ENCODE measurements at places on chromosomes 4 and X. TPM values are rescaled to one million over a fixed set of nuclear protein-coding genes. Genes with fewer than 3 reads are reported as not detected.

HHIP gene
- total RNA-seq: not detected

HPGDS gene
- not detected for total RNA-seq

DCUN1D4 gene
- total RNA-seq: 29.7 TPM

HERC3 gene
- total RNA-seq: 12.8 TPM

CTAG2 gene
- not detected for total RNA-seq

VEGFC gene
- not detected for total RNA-seq

REPS2 gene
- not detected for total RNA-seq

- no peak overlapping the region for H3K4me3 ChIP-seq
- H3K27me3 ChIP-seq: no peaks in the 10 kb centered on the region
- no peaks in the 10 kb centered on the region for H3K4me1 ChIP-seq
- no peaks in the 10 kb centered on the region for H3K36me3 ChIP-seq
Observed at GRCh38 chr4:143420227-143420626, 83.6 kb downstream of the GAB1 start.

- H3K4me1 ChIP-seq: peaks cover 40% of the 10 kb centered on the region
- peak overlapping the region; percentile 31 for H3K4me3 ChIP-seq
- peak overlapping the region; percentile 70 for H3K27ac ChIP-seq
- H3K36me3 ChIP-seq: peaks cover 6% of the 10 kb centered on the region
- DNase-seq: no peak
- H3K27me3 ChIP-seq: no peaks in the 10 kb centered on the region
Observed at GRCh38 chrX:124010566-124010965, 49.1 kb downstream of the STAG2 start.

- H3K4me3 ChIP-seq: no peak overlapping the region
- H3K27ac ChIP-seq: no peak overlapping the region
- H3K27me3 ChIP-seq: peaks cover 3% of the 10 kb centered on the region
Observed at GRCh38 chr4:38752941-38753806, 29.6 kb downstream of the TLR10 start.

GRCh38 chr4:102388611-102389010 lies 43.3 kb upstream of the SLC39A8 start:
- peaks cover 3% of the 10 kb centered on the region for H3K36me3 ChIP-seq
- H3K27ac ChIP-seq: no peak overlapping the region
- H3K27me3 ChIP-seq: peaks cover 10% of the 10 kb centered on the region
- H3K4me3 ChIP-seq: no peak overlapping the region

GRCh38 chr4:17260166-17260907 lies 251.6 kb downstream of the QDPR start:
- no peak overlapping the region for H3K4me3 ChIP-seq
- no peak overlapping the region for H3K27ac ChIP-seq
- H3K4me1 ChIP-seq: peaks cover 4% of the 10 kb centered on the region
- H3K27me3 ChIP-seq: no peaks in the 10 kb centered on the region
- DNase-seq: no peak
- no peaks in the 10 kb centered on the region for H3K36me3 ChIP-seq

DNA sequence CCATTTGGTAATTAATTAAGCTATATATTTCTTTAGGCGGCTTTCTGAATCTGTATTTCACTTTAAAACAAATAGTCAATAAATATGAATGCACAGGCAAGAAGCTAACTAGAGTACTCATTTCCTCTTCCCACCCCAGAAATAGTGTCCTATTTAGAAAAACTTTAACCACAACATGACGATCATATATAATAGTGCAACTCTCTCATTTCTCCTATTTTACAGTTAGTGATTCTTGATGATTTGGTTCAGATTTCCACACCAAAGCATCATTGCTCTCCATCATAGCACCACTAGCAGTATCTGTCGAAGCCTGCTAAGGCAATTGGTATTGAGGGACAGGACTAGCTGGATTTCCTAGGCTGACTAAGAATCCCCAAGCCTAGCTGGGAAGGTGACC lies 184.0 kb upstream of the GALNTL6 start:
- no peaks in the 10 kb centered on the region for H3K27me3 ChIP-seq
- H3K4me3 ChIP-seq: no peak overlapping the region
- H3K36me3 ChIP-seq: no peaks in the 10 kb centered on the region

DNA sequence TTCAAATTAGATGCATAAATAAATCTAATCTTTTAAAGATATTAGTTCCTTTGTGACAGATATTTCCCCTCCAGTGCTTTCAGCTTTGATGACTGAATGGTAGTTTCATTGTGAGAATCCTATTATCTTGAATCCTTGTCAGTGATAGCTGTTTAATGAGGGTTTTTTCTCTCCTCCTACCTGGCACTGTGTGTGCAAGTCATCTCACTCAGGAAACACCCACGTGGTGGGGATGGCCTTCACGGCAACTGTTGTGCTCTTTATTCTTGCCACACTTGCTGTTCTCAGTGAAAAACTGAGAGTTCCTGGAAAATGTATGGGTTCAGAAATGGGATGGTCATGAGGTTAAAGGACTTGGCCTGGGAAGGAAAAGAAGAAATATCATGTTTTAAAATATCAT lies 129.9 kb downstream of the SPRY1 start:
- no peaks in the 10 kb centered on the region for H3K36me3 ChIP-seq
- H3K4me3 ChIP-seq: no peak overlapping the region
- no peak for DNase-seq
- H3K4me1 ChIP-seq: peaks cover 15% of the 10 kb centered on the region
- H3K27ac ChIP-seq: peak overlapping the region; percentile 46

DNA sequence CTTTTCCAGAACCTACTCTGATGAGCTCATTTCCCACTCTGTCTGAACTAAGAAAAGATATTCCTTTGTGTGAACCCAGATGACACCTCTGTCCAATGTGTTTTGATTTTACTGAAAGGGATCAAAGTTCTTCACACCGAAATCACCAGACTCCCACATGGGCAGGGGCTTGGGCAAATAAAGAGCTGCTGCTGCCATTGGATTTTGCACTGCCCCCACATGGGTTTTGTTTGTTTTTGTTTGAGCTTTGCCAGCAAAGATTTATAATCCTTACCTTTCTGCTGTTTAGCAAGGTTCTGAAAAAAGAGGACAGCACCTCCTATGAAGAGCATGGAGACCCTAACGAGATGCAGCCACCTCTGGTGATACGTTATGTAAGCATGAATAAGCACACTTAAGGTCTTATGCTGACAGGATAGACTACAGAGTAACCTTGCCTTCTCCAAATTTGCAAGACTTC lies 44.3 kb downstream of the HSD17B13 start:
- DNase-seq: no peak
- H3K27ac ChIP-seq: no peak overlapping the region

GRCh38 chr4:2352171-2352570 lies 66.3 kb downstream of the ZFYVE28 start:
- no peak overlapping the region for H3K27ac ChIP-seq
- no peaks in the 10 kb centered on the region for H3K36me3 ChIP-seq
- H3K4me3 ChIP-seq: no peak overlapping the region
- H3K27me3 ChIP-seq: peaks cover 2% of the 10 kb centered on the region
- no peaks in the 10 kb centered on the region for H3K4me1 ChIP-seq

- no peak overlapping the region for H3K4me3 ChIP-seq
- H3K4me1 ChIP-seq: no peaks in the 10 kb centered on the region
- no peaks in the 10 kb centered on the region for H3K36me3 ChIP-seq
- H3K27ac ChIP-seq: no peak overlapping the region
- DNase-seq: no peak
Observed at GRCh38 chr4:54197926-54198325, 31.2 kb upstream of the PDGFRA start.

- H3K27ac ChIP-seq: peak overlapping the region; percentile 85
- H3K4me3 ChIP-seq: peak overlapping the region; percentile 91
- peaks cover 7% of the 10 kb centered on the region for H3K36me3 ChIP-seq
- H3K4me1 ChIP-seq: peaks cover 35% of the 10 kb centered on the region
Observed at GRCh38 chr4:153345012-153345981, 809 bp downstream of the MND1 start.

DNA sequence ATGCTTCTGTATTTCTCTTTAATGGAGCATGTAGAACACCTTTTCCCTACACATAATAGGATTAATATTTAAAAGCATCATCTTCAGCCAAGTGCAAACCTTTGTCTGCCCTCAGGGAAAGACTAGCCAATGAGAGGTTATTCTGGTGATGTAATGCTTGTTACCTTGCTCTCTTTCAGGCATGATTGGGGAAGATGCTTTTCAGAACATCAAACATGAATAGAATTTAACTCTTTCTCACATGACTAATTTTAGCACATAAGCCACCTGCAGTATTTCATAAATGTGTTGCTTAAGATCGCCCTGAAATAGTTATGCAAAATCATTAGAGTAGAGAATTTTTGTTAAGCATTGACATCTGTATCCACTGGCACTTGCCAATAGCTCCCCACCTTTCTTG lies 10.7 kb upstream of the EPGN start:
- H3K36me3 ChIP-seq: no peaks in the 10 kb centered on the region
- H3K4me3 ChIP-seq: no peak overlapping the region
- no peak for DNase-seq
- H3K27me3 ChIP-seq: no peaks in the 10 kb centered on the region
- H3K4me1 ChIP-seq: no peaks in the 10 kb centered on the region

DNA sequence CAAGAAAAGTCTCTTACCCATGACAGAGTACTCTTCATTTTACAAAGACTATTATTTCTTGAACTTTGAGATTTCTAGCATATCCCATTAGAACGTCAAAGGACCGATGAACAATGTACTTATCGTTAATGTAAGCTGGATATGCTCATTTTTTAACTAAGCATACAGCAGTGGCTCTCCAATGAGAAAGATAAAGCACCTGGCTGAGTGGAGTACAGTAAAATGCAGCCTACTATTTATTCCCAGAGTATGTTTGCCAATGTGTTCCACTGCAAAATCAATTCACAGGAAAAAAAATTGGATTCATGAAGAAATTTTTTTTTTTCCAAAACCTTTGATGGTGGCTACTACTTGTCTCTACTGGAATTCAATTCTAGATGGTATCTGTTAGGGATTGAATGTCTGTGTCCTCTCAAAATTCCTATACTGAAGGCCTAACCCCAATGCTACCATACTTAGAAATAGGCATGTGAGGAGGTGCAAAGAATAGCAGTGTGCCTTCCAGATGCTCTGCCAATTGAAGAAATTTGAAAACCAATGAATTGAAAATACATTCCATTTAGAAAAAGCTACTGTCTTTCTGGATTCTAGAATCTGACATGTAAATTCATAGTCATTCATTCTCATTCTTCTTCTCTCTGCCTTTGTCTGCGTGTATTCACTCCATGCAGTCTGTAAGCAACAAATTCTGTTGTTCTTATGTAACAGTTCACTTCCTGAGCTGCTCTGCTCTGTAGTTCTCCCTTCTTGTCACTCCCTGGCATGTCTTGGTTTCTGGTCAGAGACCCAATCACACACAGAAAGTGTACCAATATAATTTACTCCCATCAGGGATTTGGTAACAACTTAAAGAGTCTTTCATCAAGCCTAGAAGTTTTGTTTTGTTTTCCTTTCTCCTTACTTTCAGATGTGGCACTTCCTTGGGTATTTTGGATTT lies 61.4 kb downstream of the PAPSS1 start:
- no peak overlapping the region for H3K27ac ChIP-seq
- peaks cover 8% of the 10 kb centered on the region for H3K36me3 ChIP-seq
- no peaks in the 10 kb centered on the region for H3K27me3 ChIP-seq
- H3K4me1 ChIP-seq: no peaks in the 10 kb centered on the region
- no peak overlapping the region for H3K4me3 ChIP-seq

GRCh38 chr4:123476089-123476488 lies 79.5 kb downstream of the SPRY1 start:
- H3K4me3 ChIP-seq: no peak overlapping the region
- peaks cover 3% of the 10 kb centered on the region for H3K27me3 ChIP-seq
- no peak overlapping the region for H3K27ac ChIP-seq
- DNase-seq: no peak
- H3K36me3 ChIP-seq: peaks cover 8% of the 10 kb centered on the region

DNA sequence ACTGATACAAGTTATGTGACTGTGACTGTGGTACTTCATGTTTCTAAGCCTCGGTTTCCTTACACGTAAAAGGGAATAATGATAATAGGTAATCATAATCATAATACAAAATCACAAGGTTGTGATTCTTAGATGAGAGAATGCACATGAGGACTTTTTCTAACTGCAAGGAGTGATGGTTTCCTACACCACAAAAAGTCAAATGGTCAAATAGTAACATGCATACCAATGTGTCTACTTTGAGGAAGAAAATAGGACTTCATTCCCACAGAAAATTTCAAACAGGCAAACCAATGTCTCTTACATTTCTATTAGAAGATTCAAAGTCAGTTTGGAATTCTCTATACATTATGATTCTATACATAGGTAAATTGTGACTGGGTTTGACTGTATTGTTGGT lies 368.7 kb upstream of the FTHL17 start:
- no peaks in the 10 kb centered on the region for H3K36me3 ChIP-seq
- DNase-seq: no peak
- H3K4me3 ChIP-seq: no peak overlapping the region
- H3K27me3 ChIP-seq: peaks cover 1% of the 10 kb centered on the region

- DNase-seq: no peak
- no peaks in the 10 kb centered on the region for H3K27me3 ChIP-seq
- peaks cover 9% of the 10 kb centered on the region for H3K36me3 ChIP-seq
- H3K4me3 ChIP-seq: peak overlapping the region; percentile 95
- peak overlapping the region; percentile 83 for H3K27ac ChIP-seq
- peaks cover 11% of the 10 kb centered on the region for H3K4me1 ChIP-seq
Observed at GRCh38 chrX:154370300-154371016, 4.0 kb downstream of the FLNA start.
